ENCODE measurements at places on chromosomes 16 and 17.

DNA sequence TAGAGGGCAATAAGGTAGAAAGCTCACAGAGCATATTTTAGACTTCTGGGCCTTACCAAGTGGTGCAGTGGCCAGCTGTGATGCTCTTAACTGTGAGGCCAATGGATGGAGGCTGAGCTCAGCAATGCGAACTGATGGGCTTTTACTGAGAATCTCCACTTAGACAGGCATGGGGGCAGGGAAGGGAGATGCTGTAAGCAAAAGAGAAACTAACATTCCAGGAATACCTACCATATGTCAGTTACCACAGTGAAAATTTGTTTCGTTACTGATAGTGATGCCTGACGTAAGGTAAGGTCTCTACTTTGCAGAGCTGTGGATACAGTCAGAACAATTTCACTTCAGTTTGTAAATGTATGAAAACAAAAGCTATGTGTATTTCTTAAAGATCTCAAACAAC is 250.6 kb upstream of the ZFHX3 start:
- DNase-seq = no peak

GRCh38 chr17:44787271-44787940 is 28.6 kb downstream of the ADAM11 start:
- no peak for DNase-seq

DNA sequence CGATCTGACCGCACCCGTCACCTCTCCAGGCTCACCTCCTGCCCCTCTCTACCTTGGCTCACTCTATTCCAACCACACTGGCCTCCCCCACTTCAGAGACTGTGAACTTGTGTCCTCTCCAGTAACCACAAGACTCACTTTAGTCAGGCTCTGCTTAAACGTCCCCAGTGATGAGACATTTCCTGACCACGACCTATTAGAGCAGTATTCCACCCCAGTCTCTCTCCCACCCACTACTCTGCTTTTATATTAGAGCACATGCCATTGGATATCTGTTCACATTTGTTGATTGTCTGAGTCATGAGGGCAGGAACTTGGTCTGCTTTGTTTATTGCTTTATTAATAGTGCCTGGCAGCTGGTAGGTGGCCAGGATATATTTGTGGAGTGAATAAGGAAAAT is 20.1 kb downstream of the COX11 start:
- DNase-seq = no peak

DNA sequence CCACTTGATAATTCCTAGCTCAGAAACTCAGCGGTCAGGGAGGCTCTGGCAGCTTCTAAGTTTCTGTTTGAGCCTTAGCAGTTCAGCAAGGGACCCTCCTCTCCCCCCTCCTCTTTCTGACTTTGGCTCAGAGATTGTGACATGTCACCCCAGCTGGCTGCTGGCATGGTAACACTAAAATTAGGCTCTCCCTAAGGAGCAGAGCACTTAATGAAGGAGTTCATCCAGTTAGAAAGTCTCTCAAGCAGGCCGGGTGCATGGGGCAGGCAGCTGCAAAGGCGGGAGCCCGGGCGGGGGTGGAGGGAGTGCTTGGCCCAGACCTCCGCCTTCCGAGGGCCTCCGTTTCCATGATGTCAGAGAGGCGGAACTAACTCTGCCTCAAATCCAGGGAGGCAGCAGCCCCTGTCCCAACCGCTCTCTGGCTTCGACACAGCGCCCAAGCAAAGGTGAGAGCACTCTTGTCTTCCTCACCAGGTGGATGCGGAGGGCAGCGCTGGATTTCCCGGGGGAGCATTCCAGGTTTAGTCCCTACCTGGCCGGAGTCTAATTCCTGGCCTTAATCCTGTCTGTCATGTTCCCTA is 128.0 kb upstream of the PLCG2 start:
- DNase-seq = no peak

- no peak for DNase-seq
These were observed 24.8 kb upstream of the ERN1 start for GRCh38 chr17:64154717-64155116.

DNA sequence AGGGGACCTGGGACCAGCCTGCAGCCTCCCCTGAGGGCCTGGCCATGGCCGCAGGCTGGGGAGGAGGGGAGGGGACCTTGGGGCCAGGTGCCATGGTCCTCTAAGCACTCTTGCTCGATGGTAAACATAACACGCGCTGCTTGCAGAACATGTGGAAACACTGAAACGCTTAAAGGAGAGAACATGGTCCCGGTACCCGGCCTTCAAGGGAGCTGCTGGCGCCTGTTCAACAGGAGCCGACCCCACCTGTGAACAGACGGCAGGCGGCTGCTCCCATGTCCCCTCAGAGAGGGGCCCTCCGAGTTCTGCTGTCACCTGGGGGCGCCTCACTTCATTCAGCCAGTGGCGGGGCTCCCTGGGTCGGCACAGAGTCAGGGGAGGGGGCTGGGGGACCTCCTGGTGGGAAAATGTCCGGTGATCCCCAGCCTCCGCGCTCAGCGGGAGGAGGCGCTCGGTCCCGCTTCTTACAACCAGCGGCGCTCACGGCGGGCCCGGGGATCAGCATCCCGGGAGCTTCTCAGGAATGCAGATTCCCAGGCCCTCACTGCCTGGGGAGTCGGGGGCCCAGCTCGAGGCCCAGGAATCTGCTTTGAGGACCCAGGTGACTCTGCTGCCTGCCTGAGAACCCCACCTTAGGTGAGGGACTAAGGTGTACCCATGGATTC is 854 bp upstream of the SSTR5 start:
- DNase-seq = no peak

DNA sequence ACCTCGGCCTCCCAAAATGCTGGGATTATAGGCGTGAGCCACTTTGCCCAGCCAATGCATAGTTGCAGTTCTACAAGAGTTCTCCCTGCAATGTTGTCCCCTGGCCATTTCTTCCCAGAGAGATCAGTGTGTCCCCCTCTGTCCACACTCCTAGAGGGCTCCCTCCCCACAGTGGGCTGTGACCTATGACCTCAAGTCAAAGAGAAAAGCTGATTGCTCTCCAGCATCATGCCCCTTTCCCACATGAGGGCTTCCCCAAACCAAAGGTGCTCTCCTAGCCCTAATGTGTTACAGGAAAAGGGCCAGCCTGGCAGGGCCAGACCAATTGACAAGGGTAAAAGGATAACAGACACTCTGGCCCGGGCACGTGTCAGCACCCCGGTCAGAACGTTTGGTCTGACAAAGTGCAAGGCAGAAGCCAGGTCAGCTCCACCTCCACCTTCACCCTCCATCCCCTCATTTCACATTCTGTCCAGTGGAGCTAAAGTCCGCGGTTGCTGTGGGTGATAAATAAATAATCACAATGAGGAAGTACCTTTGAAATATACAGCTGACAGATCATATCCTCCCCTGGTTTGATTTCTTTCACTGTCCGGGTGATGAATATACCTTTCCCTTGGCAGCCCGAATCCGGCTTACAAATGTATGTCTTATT is 17.8 kb downstream of the TTLL6 start:
- no peak for DNase-seq

DNA sequence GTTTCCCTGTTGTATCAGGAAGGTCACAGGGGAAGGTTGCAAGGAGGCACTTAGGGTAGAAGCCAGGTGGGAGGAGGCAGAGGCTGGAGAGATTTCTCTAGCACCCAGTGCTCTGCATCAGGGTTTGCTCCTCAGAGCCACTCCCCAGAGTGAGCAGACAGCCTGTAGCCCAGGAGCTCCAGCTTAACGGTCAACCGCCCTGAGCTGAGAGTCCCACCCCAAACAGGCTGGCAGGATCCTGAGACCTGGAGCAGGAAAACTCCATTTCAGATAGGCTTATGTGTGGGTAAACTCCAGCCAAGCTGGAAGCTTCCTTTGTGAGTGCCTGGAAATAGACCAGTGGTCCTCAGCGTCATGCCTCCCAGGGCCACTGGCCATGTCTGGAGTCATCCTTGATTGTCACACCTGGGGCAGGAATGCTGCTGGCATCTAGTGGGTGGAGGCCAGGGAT is 37.9 kb downstream of the MPRIP start:
- no peak for DNase-seq

GRCh38 chr17:76317535-76317934 is 9.5 kb upstream of the QRICH2 start:
- no peak for DNase-seq

- DNase-seq = no peak
These were observed 140.4 kb downstream of the PMP22 start for GRCh38 chr17:15124746-15125145.

DNA sequence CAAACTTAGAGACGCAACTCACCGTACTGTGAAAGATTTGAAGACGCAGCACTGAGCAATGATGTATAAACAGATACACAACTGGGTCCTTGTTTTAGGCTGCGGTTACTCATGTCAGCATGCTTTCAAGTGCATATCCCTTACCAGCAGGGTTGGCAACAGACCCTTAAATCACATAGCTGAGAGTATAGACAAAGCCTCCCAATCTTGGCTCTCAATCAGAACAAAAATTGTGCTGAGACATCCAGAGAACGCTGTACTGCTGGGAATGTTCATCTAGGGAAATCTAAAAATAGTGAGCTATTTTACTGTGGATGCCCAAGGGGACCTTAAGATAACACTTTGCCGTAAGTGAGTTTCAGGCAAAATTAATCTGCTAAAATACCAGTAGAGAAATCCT is 84.4 kb upstream of the NUDT7 start:
- no peak for DNase-seq

- DNase-seq = no peak
These were observed 2.0 kb downstream of the DNASE1L2 start for GRCh38 chr16:2238150-2238837.

DNA sequence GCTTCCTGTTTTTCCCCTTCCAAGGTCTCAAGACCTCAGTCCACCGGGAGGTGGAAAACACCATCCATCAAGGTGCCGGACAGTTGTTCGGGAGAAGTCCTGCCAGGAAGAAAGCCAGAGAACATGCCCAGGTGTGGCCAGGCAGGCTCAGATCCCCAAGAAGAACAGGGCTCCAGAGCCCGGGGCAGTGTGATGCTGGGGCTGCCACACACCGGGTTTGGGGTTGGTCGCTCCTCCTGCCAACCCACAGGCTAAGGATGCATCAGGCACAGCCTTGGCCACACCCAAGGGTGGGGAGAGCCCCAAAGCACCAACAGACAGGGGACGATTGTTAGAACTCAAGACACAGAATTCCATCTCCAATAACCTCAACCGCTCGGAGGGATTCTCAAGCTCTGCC is 19.7 kb downstream of the ZFHX3 start:
- no peak for DNase-seq

DNA sequence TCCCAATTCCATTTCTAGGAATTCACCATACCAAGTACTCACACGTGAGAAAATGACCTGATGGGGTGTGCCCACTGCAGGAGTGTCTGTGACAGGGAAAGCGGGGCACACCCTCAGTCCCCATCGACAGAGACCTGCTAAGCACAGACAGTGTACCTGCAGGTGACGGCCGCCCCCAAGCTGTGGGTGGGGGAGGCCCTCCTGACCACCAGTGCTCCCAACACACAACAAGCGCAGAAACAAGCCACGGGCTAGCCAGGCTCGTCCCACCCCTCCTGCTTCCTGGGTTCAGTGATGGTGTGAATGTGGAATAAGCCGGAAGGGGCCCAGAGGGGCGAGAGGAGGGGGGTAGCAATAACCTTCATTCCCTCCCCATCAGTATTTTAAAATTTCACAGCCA is 31.9 kb downstream of the ZCCHC14 start:
- no peak for DNase-seq

DNA sequence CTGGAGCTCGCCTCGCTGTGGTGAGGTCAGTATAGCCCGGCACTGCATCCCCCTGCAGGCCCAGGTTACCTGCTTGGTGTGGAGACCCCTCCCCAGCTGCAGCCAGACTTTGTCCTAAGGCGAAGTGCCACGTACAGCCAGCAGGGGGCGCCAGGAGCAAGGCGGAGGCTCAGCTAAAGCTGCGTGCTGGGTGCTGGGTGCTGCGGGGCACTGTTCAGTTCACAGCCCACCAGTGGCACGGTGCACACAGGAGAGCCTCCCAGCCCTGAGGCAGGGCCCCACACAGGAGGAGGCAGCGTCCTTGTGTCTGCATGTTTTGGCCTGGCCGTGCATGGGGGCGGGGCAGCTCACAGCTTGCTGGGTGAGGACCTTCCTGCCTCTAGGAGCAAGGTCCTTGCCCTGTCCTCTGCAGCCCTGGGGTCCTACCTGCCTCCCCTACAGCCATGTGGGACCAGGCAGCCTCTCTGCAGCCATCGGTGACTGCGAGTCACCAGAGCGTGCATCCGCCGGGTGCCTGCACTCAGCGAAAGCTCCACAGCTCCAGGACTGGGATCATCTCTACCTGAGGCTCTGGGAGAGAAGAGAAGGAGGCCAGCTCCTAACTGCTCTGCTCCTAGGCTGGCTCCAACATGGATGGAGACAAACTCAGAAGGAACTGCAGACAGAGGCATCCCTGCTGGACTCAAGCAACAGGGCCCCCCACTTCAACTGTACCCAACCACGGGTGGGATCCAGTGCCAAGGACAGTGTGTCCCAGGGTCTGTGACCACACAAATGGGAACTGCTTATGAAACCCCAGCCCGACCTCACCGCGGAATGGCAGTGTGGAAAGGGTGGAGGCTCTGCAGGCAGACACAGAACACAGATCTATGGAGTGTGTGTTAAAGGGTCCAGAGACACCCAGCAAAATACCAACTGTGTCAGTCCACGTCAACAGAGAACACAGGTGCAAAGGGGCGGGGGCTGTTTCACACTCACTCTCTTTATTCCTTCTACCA is 19.0 kb downstream of the SLC7A5 start:
- DNase-seq = peak; percentile 68

DNA sequence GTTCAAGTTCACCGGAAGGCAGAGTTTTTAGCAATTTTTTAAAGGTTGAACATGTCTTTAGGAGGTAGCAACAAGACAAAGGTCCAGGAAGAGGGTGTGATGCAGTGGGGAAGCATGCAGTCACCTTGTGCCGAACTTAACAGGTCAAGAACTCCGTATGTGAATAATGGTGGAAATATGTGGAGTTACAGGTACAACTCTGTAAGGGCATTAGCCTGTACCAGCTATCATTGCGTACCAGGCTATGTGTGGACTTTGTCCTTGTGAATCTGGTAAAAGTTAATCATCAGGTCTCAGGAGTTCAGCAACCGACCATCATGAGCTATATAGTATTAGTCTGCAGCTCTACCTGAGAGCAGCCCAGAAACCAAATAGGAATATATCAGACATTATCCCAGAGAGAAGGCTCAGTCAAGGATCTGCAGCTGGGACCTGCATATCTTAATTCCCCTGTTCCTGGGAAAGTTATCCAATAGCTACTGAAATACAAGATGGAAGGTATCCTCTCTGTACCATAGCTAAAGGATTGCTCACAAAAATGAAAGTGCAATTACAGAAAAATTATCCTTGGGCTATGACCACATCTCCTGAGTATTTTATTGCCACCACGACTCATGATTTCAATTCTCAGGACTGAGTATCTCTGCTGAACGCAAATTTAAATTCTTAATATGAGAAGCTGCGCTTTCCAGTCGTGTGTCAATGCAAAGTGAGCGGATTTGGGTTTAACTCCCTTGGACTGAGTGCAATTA is 469.3 kb downstream of the CDH13 start:
- DNase-seq = no peak

GRCh38 chr16:77273-77806 is 685 bp upstream of the MPG start:
- DNase-seq = no peak

- no peak for DNase-seq
These were observed 5.4 kb downstream of the HELZ start for GRCh38 chr17:67239597-67239996.

GRCh38 chr16:57623251-57624043 is 5.0 kb upstream of the ADGRG1 start:
- DNase-seq = no peak
